Activated T-helper 2 cell treated with anti-CD3 and anti-CD28 coated beads, Interferon-gamma antibody, Interleukin-2, Interleukin-4, amounts not matched to agents 10 μg/mL and 5 μg/mL and 100 μg/mL, durations not matched to agents 14 hours and 24 hours and 36 hours (primary cell): ENCODE measurements at places on chromosomes 6 and 20. TPM values are rescaled to one million over a fixed set of nuclear protein-coding genes. Genes with fewer than 3 reads are reported as not detected.

COL11A2 gene
- total RNA-seq: 0.34 and 0.37 TPM in 2 replicates

DNA sequence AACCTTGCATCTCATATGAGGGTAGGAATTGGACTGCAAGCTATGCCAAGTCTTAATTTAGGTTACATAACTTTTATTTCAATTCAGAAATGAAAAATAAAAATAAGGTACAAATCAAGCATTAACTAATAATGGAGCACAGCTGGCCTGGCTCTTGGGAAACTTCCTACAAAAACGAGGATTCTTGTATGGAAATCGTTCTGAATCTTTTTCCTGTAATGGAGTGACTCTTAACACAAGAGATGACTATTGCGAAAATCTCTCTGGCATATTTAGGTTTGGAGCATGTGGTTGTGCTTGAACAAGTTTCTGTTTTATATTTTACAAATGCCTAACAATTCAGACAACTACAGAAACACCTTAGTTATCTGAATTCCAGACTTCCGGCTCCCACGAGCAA is 34.0 kb upstream of the PI16 start:
- H3K4me3 ChIP-seq: no peak overlapping the region
- H3K4me1 ChIP-seq: peaks cover 30% of the 10 kb centered on the region
- H3K36me3 ChIP-seq: peaks cover 81% of the 10 kb centered on the region
- H3K27ac ChIP-seq: no peak overlapping the region
- H3K27me3 ChIP-seq: no peaks in the 10 kb centered on the region

- H3K36me3 ChIP-seq: no peaks in the 10 kb centered on the region
- no peak for DNase-seq
- H3K27me3 ChIP-seq: peaks cover 5% of the 10 kb centered on the region
- no peak overlapping the region for H3K4me3 ChIP-seq
- H3K4me1 ChIP-seq: peaks cover 8% of the 10 kb centered on the region
These were observed 19.1 kb downstream of the VSTM2L start for GRCh38 chr20:37922016-37922415.

GRCh38 chr6:85580118-85580877 is 13.4 kb downstream of the SNX14 start:
- H3K27ac ChIP-seq: no peak overlapping the region
- peaks cover 15% of the 10 kb centered on the region for H3K4me1 ChIP-seq
- H3K4me3 ChIP-seq: no peak overlapping the region
- DNase-seq: no peak
- H3K36me3 ChIP-seq: peaks cover 55% of the 10 kb centered on the region
- H3K27me3 ChIP-seq: no peaks in the 10 kb centered on the region

DNA sequence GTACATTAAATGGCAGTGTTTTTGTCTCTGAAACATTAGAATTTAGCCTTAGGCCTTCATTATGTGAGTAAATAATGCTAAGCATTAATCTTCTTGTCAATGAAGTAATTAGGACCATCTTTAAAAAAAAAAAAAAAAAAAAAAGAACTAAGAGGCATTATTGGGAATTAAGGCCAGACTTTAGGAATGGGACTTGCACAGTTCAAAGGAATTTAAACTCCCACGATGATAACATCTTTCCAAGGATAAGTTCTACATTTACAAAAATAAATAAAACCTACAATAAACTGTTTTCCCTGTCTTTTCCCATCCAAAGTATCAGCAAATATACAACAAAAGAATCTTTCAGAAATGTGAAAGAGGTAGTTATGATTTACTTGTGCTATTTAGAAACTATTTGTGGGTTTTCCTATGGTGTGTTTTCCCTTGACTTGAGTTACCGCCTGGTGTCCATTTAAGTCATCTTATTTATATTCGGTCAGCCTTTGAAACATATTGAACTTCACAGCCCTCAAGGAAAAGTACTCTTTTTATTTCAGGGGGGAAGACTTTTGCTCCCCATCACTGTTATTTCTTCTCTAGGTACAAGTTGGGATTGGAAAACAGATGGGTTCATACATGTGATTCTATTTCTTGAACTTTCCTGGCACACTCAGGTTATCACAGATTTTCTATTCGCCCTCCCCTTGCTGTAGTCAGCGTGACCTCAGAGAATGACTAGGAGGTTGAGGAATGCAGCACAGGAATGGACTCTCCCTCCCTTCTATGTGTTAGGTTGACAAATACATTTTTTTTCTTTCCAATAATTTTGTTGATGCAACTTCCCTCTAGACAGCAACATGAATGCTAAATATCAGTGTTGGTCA is 13.6 kb downstream of the STMND1 start:
- no peaks in the 10 kb centered on the region for H3K4me1 ChIP-seq
- DNase-seq: no peak
- H3K27me3 ChIP-seq: no peaks in the 10 kb centered on the region
- no peak overlapping the region for H3K4me3 ChIP-seq
- H3K27ac ChIP-seq: no peak overlapping the region
- no peaks in the 10 kb centered on the region for H3K36me3 ChIP-seq

- H3K36me3 ChIP-seq: peaks cover 23% of the 10 kb centered on the region
- no peak for DNase-seq
- H3K4me1 ChIP-seq: peaks cover 33% of the 10 kb centered on the region
These were observed 1.5 kb upstream of the ILRUN start for GRCh38 chr6:34697904-34698559.

DNA sequence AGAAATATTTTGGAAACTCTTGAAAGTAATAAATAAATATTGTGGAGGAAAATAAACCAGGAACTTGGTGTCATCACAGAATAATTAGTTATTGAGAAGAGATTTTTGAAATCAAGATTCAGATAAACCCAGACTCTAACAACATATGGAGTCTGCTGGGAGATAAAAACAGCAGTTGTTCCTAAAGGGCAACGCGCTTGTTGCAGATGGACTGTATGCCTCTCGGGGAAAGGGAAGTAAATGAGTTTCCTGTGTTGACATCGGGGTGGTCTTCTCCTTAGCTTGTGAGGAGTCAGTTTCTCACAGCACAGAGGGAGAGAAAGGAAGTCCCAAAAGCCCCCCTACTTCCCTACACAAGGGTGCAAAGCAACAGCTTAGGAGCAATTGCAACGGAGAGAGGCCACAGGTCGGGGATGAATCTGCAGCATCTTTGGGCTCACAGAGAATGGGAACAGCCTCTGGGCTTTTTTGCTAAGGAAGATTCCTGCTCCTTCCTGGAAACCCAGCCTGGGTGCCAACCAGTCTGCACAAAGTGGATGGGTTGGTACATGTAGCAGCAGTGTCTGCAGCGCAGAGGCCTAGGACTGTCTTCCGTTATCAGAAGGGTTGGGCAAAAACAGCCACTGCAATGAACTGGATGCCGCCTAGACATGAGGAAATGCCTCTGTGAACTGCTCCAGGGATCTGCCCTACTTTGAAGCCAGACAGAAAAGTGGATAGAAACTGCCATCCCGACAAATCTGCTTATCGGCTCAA is 603.0 kb upstream of the NRSN1 start:
- no peaks in the 10 kb centered on the region for H3K27me3 ChIP-seq
- no peaks in the 10 kb centered on the region for H3K36me3 ChIP-seq
- H3K4me1 ChIP-seq: no peaks in the 10 kb centered on the region
- no peak overlapping the region for H3K4me3 ChIP-seq
- H3K27ac ChIP-seq: no peak overlapping the region
